Stomach (tissue), 19 donors: ENCODE measurements at places on chromosomes 1 and 21. TPM values are rescaled to one million over a fixed set of nuclear protein-coding genes. Genes with fewer than 3 reads are reported as not detected.

FAM151A gene
- 0.15 TPM for polyA plus RNA-seq

DNA sequence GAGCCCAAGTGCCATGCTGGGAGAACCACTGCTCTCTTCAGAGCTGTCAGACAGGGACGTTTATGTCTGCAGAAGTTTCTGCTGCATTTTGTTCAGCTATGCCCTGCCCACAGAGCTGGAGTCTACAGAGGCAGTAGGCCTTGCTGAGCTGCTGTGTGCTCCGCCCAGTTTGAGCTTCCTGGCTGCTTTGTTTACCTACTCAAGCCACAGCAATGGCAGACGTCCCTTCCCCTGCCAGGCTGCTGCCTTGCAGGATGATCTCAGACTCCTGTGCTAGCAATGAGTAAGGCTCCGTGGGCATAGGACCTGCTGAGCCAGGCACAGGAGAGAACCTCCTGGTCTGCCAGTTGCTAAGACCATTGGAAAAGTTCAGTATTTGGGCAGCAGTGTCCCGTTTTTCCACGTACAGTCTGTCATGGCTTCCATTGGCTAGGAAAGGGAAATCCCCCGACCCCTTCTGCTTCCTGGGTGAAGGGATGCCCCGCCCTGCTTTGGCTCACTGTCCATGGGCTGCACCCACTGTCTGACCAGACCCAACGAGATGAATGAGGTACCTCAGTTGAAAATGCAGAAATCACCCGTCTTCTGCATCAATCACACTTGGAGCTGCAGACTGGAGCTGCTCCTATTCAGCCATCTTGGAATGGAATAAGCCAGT, 31.9 kb downstream of the CYP4B1 start:
- no peak overlapping the region for H3K4me3 ChIP-seq
- DNase-seq, result no peak
- H3K36me3 ChIP-seq, result no peaks in the 10 kb centered on the region
- no peaks in the 10 kb centered on the region for H3K4me1 ChIP-seq

GRCh38 chr1:214146523-214146922, 134.4 kb upstream of the SMYD2 start:
- no peaks in the 10 kb centered on the region for H3K4me1 ChIP-seq
- peak; percentile 43 for DNase-seq
- H3K27ac ChIP-seq, result no peak overlapping the region
- H3K27me3 ChIP-seq, result no peaks in the 10 kb centered on the region
- H3K36me3 ChIP-seq, result no peaks in the 10 kb centered on the region

DNA sequence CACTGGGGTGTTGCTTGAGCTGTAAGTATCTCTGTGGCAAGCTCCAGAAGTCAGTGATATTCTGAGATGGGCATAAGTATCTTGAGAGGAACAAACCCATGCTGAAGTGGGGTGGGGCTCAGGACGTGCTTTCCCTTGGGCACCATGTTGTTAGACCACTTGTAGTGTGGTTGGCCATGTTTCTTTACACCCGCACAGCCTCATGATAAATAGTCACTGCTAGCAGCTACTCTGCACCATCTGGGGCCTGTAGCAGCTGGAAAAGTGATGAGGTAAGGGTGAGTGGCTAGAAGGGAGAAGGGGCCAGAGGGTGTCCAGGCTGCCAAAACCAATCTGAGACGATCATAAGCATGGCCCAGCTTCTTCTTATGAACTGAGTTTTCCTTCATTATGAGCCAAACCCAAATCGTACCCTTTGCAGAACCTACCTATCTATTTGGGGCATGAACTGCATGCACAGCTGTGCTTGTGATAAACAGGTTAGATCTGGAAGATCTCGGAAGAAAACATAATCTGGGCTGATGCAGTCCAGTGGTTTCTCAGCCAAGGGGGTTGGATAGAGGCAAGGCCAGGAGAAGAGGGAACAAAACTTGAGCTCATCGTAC, 91.9 kb upstream of the IRF2BP2 start:
- H3K27ac ChIP-seq, result no peak overlapping the region
- DNase-seq, result no peak
- no peak overlapping the region for H3K4me3 ChIP-seq
- no peaks in the 10 kb centered on the region for H3K27me3 ChIP-seq

DNA sequence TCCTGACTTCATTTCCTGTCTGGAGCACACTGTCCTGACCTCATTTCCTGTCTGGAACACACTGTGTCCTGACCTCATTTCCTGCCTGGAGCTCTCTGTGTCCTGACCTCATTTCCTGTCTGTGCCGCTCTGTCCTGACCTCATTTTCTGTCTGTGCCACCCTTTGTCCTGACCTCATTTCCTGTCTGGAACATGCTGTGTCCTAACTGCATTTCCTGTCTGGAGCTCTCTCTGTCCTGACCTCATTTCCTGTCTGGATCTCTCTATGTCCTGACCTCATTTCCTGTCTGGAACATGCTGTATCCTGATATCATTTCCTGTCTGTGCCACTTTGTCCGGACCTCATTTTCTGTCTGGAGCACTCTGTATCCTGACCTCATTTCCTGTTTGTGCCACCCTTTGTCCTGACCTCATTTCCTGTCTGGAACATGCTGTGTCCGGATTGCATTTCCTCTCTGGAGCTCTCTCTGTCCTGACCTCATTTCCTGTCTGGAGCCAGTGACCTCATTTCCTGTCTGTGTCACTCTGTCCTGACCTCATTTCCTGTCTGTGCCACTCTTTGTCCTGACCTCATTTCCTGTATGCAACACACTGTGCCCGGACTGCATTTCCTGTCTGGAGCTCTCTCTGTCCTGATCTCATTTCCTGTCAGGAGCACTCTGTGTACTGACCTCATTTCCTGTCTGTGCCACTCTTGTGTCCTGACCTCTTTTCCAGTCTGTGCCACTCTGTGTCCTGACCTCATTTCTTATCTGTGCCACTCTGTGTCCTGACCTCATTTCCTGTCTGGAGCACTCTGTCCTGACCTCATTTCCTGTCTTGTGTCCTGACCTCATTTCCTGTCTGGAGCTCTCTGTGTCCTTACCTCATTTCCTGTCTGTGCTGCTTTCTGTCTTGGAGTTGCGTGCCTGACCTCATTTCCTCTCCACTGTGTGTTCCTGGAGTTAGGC, 27.6 kb downstream of the SKI start:
- peaks cover 62% of the 10 kb centered on the region for H3K4me1 ChIP-seq
- H3K27ac ChIP-seq, result peak overlapping the region; percentile 53
- no peak overlapping the region for H3K4me3 ChIP-seq

DNA sequence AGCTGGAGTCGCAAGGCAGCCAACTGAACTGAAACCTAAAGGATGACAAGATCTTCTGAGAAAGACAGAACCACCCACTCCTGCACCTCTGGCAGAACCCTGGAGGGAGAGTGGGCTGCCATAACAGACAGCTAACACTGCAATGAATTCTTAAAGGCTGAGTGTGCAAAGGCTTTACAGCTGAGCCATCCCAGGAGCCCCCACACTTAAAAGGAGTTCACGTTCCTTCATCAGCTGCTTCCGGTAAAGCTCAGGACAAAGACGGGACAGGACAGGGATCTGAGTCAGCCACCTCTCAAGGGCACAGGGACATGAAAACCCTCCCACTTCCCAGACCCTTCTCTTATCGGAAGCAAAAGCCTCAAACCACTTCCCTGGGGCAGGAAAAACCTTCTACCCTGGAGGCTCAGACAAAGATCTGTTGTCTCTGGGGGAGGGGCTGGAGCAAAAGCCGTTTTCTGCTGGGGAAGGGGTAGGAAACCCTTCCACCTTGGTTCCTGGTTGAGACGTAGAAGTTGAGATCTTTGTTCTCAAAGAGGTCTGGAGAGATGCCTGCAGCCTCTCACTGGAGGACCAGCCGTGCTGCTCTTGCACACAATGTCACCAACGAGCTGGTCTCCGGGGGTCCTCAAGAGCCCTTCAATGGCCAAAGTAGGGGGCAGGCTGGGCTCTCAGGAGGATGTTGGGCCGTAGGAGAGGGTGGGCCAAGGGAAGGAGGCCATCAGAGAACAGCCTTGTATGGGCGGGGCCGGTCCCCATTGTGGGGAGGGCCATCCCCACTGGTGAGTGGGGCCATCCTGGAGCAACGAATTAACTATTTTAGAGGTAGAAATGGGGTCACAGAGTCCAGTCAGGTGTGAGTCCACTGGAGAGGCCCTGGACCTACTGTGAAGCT, 452.4 kb downstream of the PTPRU start:
- H3K27ac ChIP-seq, result no peak overlapping the region
- peaks cover 3% of the 10 kb centered on the region for H3K27me3 ChIP-seq
- H3K4me1 ChIP-seq, result no peaks in the 10 kb centered on the region
- H3K4me3 ChIP-seq, result no peak overlapping the region

GRCh38 chr1:19262047-19262446, 10.4 kb downstream of the MRTO4 start:
- H3K4me3 ChIP-seq, result no peak overlapping the region
- no peaks in the 10 kb centered on the region for H3K27me3 ChIP-seq
- DNase-seq, result no peak
- H3K4me1 ChIP-seq, result no peaks in the 10 kb centered on the region
